ENCODE measurements at places on chromosomes 12 and 14.

- DNase-seq, result peak; percentile 65
Observed at GRCh38 chr14:69260861-69261564, 1.1 kb downstream of the GALNT16 start.

DNA sequence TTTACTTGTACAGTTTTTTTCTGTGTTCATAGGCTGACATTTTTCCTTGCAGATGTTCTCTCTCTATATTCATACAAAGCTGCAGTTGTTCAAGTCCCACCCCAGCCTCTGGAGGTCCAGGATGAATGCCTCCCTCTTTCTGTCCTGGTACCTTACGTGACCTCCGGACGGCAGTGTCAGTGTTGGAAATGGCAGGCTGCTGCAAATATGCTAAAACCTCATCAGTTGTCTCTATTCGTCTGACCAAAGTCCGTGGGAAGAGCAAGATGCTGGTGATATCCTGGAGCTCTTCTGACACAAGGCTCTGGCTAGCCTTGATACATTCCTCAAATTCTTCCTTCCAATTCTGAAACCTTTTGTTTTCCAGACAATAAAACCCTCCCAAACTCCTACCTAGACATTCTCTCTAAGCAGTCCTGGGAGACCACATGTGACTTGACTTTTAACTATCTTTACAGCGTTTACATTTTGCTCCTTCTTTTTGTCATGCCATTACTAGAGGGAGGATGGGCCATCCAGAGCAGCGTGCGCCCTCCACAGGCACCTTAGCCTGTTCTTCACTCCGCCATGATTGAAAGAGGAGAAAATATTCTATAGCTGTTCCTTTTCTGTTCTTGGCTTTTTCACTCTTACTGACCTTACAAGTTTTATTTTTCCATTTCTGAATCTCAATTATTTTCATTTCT lies 143.6 kb downstream of the RGS6 start:
- no peak for DNase-seq

GRCh38 chr14:31241450-31242114 lies 34.0 kb upstream of the HECTD1 start:
- no peak for DNase-seq

DNA sequence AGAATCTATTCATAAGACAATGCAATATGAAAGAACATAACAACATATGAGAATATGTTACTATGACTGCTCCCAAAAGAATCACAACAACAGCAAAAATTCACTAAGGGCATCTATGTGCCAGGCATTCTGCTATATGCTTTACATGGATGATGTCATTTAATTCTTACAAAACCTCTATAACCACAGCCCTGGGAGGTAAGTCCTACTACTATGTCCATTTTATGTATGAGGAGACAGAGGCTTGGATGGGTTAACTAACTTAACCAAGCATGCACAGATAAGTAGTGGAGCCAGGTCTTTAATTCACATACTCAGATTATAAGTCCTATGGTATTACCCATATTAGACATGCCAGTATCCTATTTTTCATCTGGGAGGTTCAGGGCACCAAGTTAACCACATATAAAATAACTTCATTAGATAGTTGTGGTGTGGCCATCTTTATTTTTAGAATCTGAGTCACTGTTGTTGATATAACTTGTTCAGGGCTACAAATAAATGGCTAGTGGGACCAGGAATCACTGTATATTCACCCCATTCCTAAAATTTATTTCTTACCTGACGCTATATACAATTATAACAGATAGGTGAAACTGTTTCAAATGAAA lies 33.2 kb upstream of the RAD51AP1 start:
- DNase-seq, result no peak

- DNase-seq, result no peak
Observed at GRCh38 chr14:90720336-90720735, 95.9 kb downstream of the TTC7B start.

- no peak for DNase-seq
Observed at GRCh38 chr14:53325176-53325806, 172.2 kb upstream of the DDHD1 start.

GRCh38 chr14:31930493-31931240 lies 146.4 kb upstream of the ARHGAP5 start:
- DNase-seq, result no peak

DNA sequence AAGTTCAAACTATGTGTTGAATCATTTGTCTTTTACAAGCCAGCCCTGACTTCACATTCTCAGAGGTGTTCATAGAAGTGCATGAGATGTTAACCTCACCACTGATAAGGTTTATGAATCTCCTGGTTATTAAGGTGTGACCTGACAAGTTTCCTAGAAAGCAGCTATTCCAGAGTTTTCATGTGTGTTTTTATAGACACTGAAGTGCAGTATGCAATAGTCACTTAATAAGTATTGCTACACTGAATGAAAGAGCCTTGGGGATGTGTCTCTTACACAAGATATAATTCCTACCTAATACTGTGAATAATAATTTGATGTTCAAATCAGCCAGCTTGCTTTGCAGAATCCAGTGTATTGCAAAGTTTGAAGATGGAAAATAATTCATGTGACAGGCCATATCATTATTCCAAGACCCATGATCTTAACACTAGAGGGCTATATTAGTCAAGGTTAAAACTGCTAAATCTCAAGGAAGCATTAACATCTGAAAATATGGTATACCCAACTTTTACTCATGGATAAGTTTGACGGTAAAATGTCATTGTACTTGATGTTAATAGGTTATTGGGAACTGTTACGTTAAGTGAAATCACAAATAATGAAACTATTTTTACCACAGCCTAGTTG lies 13.0 kb downstream of the SLC25A3 start:
- DNase-seq, result no peak

GRCh38 chr12:113896194-113896593 lies 69.9 kb downstream of the RBM19 start:
- no peak for DNase-seq

DNA sequence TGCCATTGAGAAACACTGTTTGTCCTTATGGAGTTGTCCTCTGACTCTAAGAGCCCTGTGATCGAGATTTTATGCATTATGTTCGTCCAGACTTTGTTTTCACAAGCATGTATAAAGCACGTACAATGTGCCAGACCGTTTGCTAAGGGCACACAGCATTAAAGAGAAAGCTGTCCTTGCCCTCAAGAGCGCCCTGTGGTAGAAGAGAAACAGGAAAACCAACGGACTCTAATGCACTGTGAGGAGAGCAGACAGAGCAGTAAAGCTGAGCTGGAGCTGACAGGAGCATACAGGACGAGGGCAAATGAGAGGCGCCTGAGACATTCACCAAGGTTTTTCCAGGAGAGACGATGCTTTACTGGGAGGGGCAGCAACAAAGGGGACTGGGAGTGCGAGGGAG lies 66.2 kb upstream of the OVCH1 start:
- DNase-seq, result no peak

- no peak for DNase-seq
Observed at GRCh38 chr14:88488897-88489296, 65.9 kb downstream of the PTPN21 start.

GRCh38 chr12:27873010-27873409 lies 93.0 kb upstream of the MANSC4 start:
- DNase-seq, result no peak

DNA sequence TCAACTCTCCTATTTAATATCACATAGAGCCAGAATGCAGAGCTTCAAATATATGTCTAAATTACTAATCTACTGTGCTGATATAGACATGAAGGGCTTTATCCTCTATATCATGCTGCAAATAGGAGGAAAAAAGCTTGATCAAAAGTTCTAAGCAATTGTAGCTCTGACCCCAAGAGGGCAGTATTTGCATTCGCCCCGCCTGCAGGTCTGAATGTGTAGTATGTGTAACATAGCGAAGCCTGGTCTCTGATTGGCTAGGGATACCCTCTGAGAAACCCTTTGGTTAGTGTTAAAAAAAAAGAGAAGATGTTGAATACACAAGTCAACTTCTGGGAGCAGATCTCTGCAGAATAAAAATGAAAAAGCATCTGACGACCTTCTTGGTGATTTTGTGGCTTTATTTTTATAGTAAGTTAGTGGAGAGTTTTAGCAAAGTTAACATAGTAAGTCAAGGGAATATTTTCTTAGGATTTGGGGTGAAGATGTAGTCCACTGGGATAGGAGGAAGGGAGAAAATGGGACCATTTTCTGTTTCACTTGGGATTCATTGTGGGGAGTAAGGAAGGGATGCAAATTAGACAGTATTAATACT lies 151.6 kb upstream of the OR4E1 start:
- no peak for DNase-seq

Data from mesothelial cell of epicardium (in vitro differentiated cells).